OCI-M1 (cell line): ENCODE measurements at places on chromosomes 16 and 17.
A peak's percentile ranks its signal among the peaks of the same experiment; 100 is the strongest.

GRCh38 chr17:20293501-20293900 lies 173.8 kb downstream of the LGALS9B start:
- DNase-seq = no peak

DNA sequence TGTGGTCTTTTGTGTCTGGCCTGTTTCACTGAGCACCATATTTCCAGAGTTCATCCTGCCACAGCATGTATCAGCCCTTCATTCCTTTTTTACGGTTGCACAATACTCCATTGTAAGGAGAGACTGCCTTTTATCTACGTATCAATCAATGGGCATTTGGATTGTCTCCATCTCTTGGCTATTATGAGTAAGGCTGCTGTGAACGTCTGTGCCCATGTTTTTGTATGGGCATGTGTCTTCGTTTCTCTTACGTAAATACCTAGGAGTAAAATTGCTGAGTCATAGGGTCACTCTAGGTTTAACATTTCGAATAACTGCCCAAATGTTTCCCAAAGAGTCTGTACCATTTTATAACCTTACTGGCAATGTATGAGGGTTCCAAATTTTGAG lies 202.8 kb upstream of the FOXF1 start:
- no peak for DNase-seq

- no peak for DNase-seq
These were observed 30.0 kb downstream of the SIAH1 start for GRCh38 chr16:48354877-48355855.

DNA sequence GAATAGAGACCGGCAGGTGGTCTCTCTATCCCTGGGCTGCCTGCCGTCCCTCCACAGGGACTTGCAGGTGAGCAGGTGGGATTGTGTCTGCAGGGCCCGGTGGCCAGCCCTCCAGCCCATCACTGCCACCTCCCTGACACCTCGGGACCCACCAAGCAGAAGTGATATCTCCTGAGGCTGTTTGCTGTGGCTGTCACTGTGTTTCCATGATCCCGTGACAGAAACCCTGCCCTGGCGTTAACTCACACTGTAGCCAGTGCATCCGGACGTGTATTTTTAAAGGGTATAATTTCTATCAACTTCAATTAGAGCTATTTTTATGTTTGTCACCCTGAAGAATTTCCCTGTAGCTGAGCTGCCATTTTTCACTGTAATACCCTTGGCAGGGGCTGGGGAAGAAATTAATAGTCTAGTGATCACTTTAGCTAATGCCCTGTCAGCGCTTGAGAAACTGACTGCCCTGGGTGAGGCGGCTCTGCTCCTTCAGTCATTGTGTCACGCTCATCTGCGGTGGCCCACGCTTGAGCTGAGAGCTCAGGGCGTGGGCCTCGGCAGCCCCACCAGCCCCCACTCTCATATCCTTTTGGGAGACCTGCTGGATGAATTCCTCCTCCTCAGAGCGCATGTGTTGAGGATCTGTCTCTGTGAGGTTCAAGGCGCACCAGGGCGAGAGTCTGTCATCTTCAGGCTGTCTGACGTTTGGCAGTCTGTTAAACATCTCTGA lies 229.9 kb upstream of the CIBAR2 start:
- DNase-seq = no peak

GRCh38 chr16:68470461-68471150 lies 22.3 kb upstream of the SMPD3 start:
- DNase-seq = peak; percentile 87

- no peak for DNase-seq
These were observed 8.2 kb downstream of the RASD1 start for GRCh38 chr17:17487998-17488397.

- no peak for DNase-seq
These were observed 64.1 kb downstream of the ZFHX3 start for GRCh38 chr16:72983728-72984350.

GRCh38 chr17:14942526-14943190 lies 322.5 kb downstream of the PMP22 start:
- no peak for DNase-seq

- no peak for DNase-seq
These were observed 4.4 kb upstream of the HASPIN start for GRCh38 chr17:3719265-3719664.

DNA sequence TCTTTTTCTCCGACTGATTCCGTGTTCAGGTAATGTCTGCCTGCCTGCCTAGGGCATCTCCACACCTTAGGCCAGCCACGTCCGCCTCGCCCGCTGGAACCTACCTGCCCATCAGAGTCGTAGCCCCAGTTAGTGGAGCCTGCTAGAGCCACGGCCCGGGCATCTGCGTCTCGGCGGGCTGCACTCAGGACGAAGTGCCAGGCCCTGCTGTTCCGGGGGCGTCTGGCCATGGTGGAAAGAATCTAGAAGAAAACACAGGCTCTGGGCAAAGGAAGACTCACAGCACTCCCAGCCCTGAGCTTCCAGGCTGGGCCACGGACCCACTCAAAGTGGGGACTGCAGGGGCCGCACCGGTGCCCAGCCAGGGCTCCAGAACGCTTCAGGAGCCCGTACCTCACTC lies 1.1 kb downstream of the SPSB3 start:
- no peak for DNase-seq

- peak; percentile 0 for DNase-seq
These were observed 58.7 kb upstream of the ZNF423 start for GRCh38 chr16:49914657-49915056.

DNA sequence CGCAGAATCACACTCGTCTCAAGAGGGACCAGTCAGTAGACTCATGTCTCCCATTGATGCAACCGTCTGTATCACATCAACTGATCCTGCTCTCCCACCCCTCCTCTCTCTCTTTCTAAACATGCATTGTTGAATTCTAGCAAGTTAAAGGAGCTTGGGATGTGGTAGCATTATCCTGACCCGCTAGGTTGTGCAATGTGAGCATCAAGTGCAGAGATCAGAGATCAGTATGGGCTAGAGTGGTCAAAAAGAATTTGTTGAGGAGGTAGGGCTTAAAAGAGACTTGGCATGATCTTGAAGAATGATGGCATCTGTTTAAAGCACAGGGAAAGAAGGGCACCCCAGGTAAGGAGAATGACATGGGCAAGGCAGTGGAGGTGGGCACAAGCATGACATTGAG lies 38.7 kb downstream of the PRSS54 start:
- no peak for DNase-seq

- DNase-seq = no peak
These were observed 18.2 kb downstream of the SCN4A start for GRCh38 chr17:63954402-63955063.

DNA sequence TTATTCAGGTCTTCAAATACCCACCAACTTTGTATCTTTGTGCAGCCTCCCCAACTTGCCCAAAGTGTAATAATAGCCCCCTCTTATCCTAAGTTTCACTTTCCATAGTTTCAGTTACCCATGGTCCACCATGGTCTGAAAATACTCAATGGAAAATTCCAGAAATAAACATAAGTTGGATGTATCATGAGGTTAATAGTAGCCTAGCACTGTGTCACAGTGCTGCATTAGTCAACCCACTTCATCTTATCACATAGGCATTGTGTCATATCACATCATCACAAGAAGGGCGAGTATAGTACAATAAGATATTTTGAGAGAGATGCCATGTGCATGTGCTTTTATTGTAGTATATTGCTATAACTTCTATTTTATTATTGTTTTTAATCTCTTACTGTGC lies 21.9 kb downstream of the OMG start:
- no peak for DNase-seq

DNA sequence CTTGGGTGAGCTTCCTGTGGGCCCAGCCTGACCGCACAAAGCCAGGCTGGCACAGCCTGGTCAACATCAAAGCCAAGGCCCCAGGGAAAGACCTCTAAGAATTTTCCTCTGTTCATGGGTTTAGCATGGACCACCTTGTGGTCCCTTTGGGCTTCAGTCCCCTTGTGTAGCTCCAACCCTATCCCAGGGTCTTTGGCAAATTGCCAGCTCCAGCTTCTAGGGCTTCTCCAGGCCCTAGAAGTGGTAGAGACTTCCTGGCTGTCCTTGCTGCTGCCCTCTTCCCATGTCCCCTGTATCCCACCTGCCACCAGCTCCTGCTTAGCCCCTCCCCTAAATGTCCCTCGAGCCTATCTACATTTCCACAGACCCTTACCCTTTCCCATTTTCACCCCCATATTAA lies 9.7 kb upstream of the ITGA3 start:
- DNase-seq = no peak

- DNase-seq = peak; percentile 59
These were observed 1.3 kb downstream of the ZNF276 start for GRCh38 chr16:89722392-89723278.

GRCh38 chr17:19010729-19011505 lies 6.4 kb upstream of the FAM83G start:
- DNase-seq = no peak

DNA sequence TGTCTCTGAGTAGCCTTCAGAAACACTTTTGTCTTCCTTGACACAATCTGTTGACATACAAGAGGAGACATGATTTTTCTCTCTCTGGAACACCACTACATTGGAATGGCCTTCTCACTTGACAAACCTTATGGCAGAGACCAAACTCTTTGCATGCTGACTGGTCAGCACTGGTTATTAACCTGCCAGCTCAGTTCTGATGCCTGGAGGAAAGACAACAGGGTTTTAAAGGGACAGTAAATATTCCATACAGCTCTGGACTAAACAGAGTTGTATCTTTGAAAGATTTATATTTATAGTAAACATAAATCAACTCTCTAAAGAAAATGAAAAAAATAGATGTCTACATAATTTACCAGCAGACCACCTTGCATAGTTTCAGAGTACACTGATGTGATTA lies 1139.1 kb upstream of the CDH8 start:
- no peak for DNase-seq

DNA sequence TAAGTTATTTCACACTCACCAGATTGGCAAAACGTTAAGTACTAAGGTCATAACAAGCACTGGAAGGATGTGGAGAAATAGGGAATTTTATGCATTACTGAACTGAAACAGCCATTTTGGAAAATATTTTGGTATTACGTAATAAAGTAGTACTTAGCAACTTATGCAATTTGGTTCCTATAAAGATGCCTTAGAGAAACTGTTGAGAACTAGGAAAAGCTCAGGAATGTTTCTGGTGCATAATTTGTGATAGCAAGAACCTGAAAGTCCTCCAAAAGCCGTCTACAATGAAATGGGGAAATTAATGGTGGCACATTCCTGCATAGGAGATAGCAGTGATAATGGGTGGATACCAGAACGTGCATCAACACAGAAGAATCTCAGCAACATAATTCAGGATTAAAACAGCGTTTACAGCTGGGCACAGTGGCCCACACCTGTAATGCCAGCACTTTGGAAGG lies 472.5 kb downstream of the WWOX start:
- DNase-seq = no peak

DNA sequence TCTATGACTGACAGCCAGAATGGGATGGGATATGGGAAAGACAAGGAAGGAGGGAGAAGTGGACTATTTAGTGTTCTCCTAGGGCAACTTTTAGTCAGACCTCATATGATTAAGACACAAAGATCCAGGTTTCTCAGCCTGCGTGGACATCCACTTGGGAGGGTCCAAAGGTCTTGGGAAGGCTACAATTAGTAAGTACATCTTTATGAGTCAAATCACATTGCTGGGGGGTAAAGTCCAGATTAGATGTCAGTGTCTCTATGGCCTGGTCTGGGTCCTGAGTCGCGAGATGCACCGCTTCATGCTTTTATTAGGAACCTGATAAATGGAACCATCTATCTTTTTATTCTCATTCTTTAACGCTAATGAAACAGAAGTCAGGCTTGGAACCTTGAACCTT lies 378.4 kb upstream of the ASIC2 start:
- no peak for DNase-seq

- no peak for DNase-seq
These were observed 17.8 kb downstream of the CDH8 start for GRCh38 chr16:62018301-62019060.

DNA sequence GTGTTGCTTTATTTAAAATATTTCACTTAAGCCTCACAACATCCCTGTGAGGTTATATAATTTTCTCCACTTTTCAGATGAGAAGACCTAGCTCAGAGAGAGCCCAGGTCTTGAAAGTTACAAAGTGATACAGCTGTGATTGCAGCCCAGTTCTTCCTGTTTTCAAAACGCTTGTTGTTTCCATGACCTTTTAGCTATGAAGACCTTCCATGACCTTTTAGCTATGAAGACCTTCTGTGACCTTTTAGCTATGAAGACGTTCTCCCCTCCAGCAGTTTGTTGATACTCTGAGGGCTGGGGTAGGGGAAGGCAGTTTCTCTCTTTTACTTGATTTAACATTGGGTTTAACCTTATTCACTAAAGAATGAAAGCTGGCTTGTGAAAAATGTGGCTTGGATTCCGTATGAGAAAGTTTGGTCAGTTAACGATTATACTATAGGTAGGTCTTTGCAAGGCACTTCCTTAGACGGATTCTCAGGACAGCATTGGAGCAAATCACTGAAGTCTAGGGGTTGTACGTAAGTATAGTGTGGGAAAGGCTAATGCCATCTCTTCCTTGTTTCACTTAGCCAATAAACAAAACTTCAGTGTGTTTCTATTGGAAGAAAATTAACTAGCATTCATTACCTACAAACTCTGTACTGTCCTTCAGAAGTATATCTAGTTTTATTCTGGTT lies 20.7 kb downstream of the PHKB start:
- DNase-seq = no peak

GRCh38 chr16:89944773-89945172 lies 3.8 kb upstream of the DEF8 start:
- DNase-seq = no peak

GRCh38 chr16:56848029-56848936 lies 16.7 kb upstream of the SLC12A3 start:
- no peak for DNase-seq

DNA sequence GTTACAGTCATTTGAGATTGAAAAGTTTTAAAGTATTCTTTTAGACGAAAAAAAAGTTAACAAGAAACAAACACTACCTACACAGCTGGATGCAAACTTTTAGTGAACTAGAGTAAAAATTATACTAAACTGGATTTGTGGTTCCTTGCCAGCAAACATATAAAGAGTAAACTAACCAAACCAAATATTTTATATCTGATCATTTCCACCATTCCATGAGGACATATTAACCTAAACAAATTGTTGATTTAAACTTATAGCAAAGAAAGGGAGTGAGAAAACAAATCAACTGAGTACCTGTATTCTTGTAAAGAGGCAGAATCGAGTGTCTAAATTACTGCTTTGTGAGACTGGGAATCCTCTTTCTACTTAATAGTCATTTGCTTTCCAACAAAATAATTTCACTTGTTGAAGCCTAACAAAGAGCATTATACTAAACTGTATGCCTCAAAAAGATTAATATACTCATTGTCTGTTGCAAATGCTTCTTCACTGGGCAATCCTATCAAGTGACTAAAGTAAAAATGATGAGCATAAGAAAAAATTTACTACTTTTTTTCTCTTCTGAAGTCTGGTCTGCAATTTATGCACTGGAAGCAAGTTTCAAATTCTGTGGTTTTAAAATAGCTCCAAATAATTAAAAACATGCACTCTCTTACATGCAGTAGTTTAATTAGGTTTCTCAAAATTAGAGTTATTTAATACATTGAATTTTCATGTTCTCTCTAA lies 37.5 kb downstream of the AKAP10 start:
- no peak for DNase-seq
